Activated CD4-positive, alpha-beta T cell treated with anti-CD3 and anti-CD28 coated beads, Interleukin-2, amount 10 ng/mL, durations not matched to agents 7 days and 5 days (primary cell): ENCODE measurements at places on chromosomes 3 and 15. TPM values are rescaled to one million over a fixed set of nuclear protein-coding genes. Genes with fewer than 3 reads are reported as not detected.

Gene MRAS
- total RNA-seq: not detected

Gene DNAH12
- 0.06 TPM for total RNA-seq

Gene FGD5
- 0.17 TPM for total RNA-seq

Gene TPRG1
- 1.2 TPM for total RNA-seq

Gene HYAL2
- total RNA-seq: 4.3 TPM

Gene SERINC4
- 0.37 TPM for total RNA-seq

Gene TM6SF1
- 9.4 TPM for total RNA-seq
